AML-193 (cell line): ENCODE measurements at places on chromosomes 3 and 15.
A peak's percentile ranks its signal among the peaks of the same experiment; 100 is the strongest.

GRCh38 chr3:160810362-160811236, 54.6 kb downstream of the PPM1L start:
- DNase-seq, result no peak

- DNase-seq, result no peak
These were observed 9.9 kb upstream of the COMMD4 start for GRCh38 chr15:75325922-75326321.

DNA sequence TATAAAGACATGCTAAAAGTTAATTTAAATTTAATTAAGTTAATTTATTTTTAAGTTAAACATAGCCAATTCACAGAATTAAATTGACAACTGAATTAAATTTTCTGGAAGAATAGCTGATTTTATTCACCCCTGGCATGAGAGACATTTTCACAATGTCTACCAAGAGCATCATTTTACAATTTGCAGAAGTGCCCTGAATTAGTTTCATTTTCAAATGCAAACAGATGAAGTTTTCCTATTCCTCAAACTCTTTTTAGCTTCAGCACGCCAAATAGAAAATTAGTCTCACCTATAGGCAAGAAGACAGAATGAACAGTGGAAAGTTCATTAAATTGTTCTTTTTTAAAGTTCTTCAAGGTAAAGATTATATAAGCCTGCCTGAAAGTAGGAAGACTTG, 259.3 kb downstream of the ZBBX start:
- peak; percentile 48 for DNase-seq

- no peak for DNase-seq
These were observed 520.4 kb upstream of the ALCAM start for GRCh38 chr3:104846270-104846669.

DNA sequence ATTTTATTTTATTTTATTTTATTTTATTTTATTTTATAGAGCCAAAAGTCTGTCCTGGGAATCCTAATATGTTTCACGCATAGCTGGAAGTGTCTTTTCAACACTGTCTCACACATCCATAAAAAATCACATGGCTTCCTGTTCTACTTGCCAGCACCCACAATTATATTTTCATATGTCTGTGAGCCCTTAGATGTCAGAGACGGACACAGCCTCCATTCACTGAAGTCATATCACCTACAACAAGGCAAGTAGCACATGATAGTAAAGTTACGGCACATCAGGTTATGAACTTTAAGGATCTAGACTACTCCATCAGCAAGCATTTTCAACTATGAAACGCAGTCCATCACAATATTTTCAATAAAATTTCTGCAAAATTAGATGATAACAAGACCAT, 168.4 kb downstream of the ZIC4 start:
- DNase-seq, result no peak

GRCh38 chr3:194988495-194989165, 282.3 kb downstream of the XXYLT1 start:
- no peak for DNase-seq

GRCh38 chr3:40079847-40080240, 229.7 kb upstream of the EIF1B start:
- no peak for DNase-seq

- DNase-seq, result peak; percentile 33
These were observed 88.7 kb downstream of the ANKRD28 start for GRCh38 chr3:15708882-15709677.

- no peak for DNase-seq
These were observed 37.2 kb upstream of the THBS1 start for GRCh38 chr15:39543651-39544050.
